Activated CD8-positive, alpha-beta T cell treated with anti-CD3 and anti-CD28 coated beads for 36 hours (primary cell): ENCODE measurements at places on chromosomes 6 and 20. TPM values are rescaled to one million over a fixed set of nuclear protein-coding genes. Genes with fewer than 3 reads are reported as not detected.

GPLD1 gene
- total RNA-seq: 0.72 TPM

TFAP2B gene
- total RNA-seq: not detected

OXT gene
- total RNA-seq: not detected

FAM209B gene
- total RNA-seq: 1.0 TPM

L3MBTL1 gene
- total RNA-seq: 7.3 TPM
